HT1080 (cell line): ENCODE measurements at places on chromosomes 12 and 14. TPM values are rescaled to one million over a fixed set of nuclear protein-coding genes. Genes with fewer than 3 reads are reported as not detected.

TSHR gene
- total RNA-seq, result not detected in 2 replicates

GRCh38 chr12:132238884-132239283, 90.5 kb downstream of the GALNT9 start:
- DNase-seq, result no peak

GRCh38 chr14:60093080-60093479, 1.4 kb downstream of the PCNX4 start:
- no peak for DNase-seq

SPIC gene
- not detected in 2 replicates for total RNA-seq

DNA sequence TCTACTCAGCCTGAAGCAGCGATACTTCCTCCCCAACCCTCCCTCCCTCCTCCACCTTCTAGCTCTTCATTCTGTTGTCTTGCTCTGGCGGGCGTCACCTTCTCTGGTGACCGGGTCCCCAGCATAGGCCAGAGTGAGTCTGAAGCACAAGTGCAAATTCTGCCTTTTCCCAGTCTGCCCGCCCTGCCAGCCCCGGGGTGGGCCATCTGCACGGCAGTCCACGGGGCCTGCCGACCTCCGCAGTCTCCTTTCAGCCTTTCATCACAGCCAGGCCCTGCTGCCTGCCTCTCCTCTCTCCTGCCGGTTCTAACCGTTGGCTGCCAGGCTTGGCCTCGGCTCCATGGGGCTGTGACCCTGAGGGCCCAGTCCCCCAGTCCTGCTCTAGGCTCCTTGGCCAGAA, 58.7 kb downstream of the TESC start:
- no peak for DNase-seq
